GM23338 (cell line): ENCODE measurements at places on chromosomes 4 and X. TPM values are rescaled to one million over a fixed set of nuclear protein-coding genes. Genes with fewer than 3 reads are reported as not detected.

The TLR2 gene
- total RNA-seq, result 1.2 and 2.1 TPM in 2 replicates

The TDO2 gene
- total RNA-seq, result 0.10 TPM in 1 of 2 replicates, not detected in the other

The MAGEA2 gene
- total RNA-seq, result 0.50 and 5.5 TPM in 2 replicates

The GPR50 gene
- total RNA-seq, result 0.59 and 0.62 TPM in 2 replicates

The ATP2B3 gene
- total RNA-seq, result 0.17 and 0.54 TPM in 2 replicates

The DMP1 gene
- not detected in 2 replicates for total RNA-seq

The ZIC3 gene
- 72.9 and 84.4 TPM in 2 replicates for total RNA-seq

DNA sequence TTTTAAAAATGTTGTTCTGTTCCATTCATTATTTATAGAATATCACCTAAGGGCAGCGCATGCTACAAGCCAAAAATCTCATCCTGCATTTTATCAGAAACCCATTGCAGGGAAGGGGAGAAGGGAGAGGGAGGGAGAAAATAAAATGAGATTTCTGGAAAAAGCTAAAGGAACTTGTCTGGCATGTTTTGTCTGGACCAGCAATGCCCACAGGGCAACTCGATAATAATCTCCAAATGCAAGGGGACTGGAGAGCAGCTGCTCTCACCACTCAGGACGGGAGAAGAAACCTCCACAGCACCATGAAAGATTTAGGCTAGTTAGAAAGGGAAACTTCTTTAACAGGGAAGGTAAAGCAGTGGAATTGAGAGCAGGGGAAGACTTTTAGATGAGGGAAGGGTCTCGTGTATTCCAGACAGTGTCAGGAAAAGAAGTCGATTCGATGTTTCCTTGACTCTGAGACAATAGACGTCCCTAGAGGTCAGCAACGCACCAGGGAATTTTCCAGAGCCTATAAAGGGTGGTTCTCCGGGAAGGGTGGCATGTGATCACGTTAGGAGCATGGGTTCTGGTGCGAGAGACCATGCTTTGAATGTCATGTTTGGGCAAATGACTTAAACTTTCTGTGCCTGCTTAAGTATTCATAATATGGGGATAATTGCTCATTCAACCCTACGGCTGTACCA, 132.2 kb upstream of the NDP start:
- DNase-seq, result peak; percentile 49

DNA sequence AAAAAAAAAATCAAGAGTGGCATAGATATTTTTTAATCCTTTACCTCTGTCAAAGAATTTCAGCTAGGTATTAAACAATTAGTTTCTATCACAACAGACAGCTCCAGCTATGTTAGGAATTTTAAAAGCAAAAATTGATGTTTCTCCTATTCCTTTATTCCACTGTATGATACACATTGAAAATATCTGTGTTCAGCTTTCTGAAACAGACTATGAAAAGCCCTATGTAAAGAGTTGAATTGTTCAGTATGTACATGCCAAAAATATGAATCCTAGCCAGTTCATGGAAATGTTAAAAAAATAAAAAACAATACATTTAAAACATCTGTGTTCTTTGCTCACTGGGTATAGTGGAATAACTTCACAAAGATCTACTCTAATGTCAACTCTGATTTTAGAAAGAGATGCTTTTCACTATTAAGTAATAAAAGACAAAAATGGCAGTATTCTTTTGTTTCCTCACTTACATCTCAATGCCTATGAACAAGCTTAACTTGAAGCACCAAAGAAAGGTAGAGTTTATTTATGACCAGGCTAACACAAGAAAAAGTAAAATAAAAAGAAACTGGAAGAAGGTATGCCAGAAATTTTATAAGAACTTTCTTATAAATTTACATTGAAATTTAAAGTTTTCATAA, 32.1 kb downstream of the FBXW7 start:
- DNase-seq, result no peak

- no peak for DNase-seq
Observed at GRCh38 chr4:99647071-99647470, 10.6 kb downstream of the C4orf54 start.

GRCh38 chrX:93637591-93637990, 35.8 kb downstream of the NAP1L3 start:
- peak; percentile 57 for DNase-seq

DNA sequence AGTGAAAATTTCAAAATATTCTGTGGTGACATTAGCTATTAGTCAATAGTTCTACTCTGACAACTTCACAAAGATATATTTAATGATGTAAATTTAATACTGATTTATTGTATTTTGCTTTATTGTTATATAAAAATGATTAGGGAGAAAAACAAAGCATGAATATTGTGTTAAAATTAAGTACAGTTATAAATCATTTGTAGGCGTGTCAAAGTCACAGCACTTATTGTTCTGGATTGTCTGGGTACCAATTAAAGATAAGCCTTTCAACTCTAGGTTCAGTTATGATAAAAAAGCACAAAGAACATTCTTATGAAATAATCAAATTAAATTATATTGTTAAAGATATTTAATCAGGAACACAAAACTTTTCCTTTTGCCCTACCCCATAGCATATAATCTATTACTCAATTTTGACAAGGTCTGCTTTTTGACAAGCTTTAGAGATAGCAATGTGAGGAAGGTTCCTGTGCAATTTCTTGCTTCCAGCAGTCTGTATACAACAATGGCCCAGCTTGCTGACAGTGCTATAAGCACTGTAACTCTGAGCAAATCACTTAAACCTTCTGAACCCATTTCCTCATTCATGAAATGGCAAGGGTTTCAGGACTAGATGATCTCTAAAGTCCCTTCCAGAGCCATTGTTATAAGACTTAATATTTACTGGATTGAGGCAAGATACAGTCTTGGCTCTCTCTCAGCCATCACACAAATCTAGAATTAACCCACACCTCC, 910.3 kb upstream of the LCORL start:
- DNase-seq, result no peak

DNA sequence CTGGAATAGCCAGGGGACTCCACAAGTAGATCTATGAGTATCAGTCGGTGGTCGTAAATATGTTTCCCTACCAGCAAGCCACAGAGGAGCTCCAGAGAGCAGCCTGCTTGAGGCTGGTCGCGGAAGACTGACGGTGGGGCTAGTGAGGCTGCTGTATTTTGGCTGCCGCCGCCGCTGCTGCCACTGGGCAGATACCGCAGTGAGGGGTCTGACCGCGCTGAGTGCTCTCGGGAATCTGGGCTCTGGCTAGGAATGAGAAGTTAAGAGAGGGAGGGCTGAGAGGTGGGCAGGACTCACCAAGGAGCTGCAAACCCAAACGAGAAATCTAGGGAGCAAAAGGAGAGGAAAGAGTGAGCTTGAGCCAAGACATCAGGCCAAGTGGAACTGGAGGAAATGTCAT, at the start of gene EXOC1L:
Gene EXOC1L, plus strand, starts transcription at position 157 of the 400 bp plus-strand sequence. Its CDS starts 237 bp downstream, at position 394.
- DNase-seq, result peak; percentile 93

GRCh38 chrX:6640727-6641126, 105.8 kb upstream of the VCX3A start:
- DNase-seq, result no peak

DNA sequence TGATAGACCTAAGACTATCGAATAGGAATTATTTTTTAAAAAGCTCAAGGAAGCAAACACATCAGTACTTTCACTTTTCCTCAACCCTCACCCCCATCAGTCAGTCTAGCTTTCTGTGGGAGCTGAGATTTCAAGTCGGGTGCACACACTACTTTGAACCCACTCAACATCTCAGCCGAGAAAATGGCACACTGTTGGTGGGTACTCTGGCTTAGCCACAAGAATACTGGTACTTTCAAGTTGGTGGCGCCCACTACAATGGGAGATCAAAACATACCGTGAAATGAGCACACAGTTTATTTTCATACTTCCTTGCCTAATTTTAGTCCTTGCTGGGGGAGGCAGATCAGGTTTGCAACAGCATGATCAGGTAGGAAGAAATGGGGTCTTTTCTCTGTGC, 10.2 kb downstream of the CD40LG start:
- no peak for DNase-seq

GRCh38 chr4:10659251-10659650, 25.3 kb downstream of the CLNK start:
- no peak for DNase-seq

GRCh38 chr4:167383291-167383690, 149.0 kb upstream of the SPOCK3 start:
- no peak for DNase-seq

DNA sequence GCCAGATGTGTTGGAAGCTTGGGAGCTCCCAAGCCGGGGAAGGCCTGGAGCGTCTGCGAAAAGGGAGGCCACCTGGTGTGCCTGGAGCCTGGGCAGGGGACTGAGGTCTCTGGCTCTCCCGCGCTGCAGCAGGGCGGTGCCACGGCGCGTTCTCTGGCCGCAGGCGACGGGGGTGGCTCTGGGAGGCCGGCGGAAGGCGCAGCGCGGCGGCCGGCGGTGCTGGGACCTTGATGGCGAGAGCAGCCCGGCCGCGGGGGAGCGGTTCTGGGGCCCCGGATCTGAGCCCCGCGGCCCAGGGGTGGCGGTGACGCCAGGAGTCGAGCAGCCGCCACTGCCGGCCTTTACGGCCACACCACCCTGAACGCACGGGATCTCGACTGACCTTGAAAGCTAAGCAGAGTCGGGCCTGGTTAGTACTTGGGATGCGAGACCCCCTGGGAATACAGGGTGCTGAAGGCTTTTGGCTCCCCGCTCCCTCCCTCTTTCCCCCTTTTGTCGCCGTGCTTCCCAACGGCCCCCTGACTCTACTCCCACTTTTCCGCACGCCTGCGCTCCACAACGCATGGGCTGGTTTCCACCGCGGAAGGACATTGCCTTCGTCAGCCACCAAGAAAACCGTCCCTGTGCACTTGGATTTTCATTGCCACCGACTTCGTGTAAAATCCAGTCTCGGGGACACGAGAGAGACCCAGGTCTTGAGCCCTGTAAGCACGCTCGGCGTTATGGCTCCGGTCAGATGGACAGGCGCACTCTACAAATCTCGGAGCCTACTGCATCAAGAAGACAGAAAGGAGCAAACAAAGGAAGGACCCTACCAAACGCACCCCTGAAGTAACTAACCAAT, 9.5 kb downstream of the FRG2 start:
- DNase-seq, result peak; percentile 54

- DNase-seq, result no peak
Observed at GRCh38 chrX:150255441-150256296, 107.4 kb upstream of the MAMLD1 start.

DNA sequence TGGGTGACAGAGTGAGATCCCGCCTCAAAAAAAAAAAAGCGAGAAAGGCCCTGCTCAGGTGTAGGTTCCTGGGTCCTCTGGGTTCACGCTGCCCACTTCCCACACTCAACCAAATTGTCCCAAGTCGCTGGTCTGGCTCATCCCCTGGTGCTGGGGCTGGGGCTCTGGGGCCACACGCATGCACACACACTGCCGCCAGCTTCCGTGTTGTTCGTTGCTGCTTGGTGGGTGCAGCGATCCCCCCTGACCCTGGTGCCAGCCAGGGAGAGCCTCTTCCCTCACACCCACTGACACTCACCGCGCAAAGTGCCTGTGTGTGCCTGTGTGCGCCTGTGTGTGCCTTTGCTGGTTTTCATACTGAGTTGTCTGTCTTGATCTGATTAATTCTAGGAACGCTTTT, 124.1 kb upstream of the NKX1-1 start:
- no peak for DNase-seq

GRCh38 chr4:183356931-183357675, 34.9 kb upstream of the CLDN24 start:
- DNase-seq, result no peak

- DNase-seq, result no peak
Observed at GRCh38 chr4:31467781-31468180, 747.6 kb downstream of the PCDH7 start.

DNA sequence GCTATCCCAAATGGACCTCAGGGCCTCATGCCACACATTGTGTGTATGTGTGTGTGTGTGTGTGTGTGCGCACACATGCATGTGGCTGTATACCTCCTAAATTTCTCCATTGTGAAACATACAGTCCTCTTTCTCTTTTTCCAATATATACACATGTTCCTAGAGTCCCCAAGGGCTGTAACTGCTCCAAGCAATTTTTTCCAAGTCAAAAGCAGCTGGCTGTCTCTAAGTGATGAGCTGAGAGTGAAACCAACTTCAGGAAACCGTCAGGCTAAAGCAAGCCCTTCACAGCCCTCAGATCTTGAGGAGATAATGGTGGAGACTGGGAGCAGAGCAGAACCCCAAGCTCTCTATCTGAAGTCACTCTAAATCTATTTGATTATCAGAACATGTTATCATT, 496.1 kb upstream of the DIPK2B start:
- no peak for DNase-seq

DNA sequence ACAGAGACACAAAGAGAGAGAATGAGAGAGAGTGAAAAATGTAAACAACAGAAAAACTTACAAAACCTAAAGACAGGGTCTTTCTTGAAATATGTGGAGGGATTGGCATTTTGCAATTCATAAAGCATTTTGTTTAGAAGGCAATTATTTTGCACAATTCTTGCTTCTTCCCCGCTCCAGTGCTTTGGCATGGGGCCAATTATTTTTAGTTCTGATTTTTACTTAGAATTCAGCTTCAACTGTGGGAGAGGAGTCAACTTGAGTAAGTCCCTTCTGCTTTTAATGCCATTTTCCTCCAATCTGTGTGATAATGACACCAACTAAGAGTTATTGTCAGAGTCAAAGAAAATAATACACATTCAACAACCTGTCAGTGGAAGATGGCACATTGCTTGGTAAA, 1051.9 kb downstream of the NLGN4X start:
- no peak for DNase-seq
